Sigmoid colon (tissue), 7 donors: ENCODE measurements at places on chromosomes 16 and 17.

DNA sequence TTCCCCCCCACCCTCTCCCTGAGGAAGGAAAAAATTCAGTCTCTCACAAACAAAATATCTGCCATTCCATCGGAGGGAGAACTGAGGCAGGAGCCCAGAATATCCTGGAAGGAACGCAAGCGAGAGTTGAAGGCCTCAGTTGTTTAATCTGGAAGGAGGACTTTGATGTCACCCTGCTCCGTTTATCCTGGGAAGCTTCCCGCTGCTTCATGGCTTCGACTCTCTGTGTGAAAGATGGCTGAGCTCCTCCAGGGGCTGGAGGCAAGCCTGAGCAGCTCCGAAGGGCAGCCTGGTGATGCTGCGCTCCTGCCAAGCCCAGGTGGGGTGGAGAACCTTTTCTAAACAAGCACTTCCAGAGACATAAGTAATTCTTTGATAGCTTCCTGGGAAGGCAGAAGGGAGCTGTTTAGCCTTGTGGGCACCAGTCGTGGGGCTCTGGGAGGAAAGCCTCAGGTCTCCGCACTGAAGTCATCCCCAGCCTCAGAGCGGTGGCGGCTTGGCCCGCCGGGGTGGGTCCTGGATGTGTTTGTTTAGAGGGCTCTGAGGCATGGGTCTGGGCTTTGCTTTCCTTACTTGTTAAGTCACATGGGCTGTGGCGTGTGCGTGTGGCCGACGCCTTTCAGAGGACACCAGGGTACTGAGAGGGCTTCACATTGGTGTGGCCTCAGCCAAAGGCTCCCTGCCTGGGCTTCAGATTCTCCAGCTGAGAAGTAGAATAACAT is 7.9 kb downstream of the NKD1 start:
- DNase-seq: no peak

DNA sequence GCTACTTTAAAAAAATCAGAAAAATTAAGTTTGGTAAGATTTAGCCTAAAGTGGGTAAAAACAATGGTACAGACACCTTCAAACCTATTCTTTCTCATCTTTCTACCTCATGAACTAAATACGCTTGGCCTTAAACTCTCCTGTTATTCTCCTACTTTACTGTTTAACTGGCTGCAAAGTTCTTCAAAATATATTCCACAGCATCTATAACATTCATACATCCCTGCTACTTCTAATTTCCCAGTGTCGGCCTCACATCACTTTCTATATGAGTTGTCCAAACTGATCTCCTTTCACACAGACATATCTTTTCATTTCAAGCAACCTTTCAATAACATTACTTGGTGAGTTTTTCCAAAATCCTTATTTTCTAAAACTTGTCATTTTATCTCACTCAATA is 64.0 kb downstream of the MED13 start:
- DNase-seq: no peak

DNA sequence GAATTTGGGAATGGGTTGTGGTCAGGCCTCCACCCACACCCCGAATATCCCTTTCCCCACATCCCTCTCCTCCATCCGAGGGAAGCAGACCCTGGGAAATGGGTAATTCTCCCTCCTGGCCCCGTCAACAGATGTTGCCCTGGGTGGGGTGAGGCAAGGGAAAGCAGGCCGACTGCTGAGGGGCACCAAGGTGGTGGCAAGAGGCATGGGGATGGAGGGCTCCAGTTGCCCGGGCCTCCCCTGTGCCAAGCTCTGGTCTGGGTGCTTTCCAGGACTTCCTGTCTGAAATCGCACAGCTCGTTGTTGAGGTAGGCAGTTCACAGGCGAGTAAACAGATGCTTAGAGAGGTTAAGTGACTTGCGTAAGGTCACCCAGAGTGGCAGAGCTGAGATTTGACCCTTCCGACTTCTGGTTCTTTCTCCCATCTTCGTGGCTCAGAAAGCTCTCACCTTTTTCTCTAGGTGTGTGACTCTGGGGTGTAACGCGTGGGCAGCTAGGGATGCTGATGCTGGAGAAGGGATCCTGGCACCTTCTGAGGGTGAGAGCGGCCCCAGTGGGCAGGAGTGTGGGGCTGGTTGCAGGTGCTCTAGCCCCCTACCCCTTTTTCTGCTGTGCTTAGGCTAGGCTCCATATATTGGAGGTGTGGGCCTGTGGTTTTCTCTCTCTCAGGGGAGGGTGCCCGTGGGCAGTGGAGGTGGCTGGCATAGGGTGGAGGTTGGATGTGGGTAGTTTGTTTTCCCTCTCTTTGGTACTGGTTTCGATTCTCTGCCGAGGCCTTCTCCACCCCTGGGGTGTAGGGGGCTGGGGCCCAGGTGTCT is 17.2 kb downstream of the RARA start:
- DNase-seq: no peak

GRCh38 chr17:74215342-74215727 is 2.0 kb downstream of the TTYH2 start:
- no peak for DNase-seq

DNA sequence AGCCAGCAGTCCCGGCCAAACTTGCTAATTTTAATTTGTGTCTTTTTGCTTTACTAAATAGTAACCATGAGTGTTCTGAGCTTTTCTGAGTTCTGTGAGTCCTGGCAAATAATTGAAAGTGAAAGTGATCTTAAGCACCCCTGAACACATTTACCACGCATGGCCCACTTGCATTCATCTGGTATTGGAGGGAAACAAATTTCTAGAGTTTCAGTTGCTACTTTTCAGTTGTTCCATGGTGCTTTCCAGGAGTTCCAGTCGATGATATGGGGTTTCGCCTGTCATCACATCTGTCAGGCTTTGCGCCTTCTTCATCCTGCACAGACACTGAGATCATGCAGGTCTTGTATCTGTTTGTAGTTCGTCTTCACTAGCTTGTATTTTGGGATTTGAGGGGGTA is 44.1 kb downstream of the CRLF3 start:
- no peak for DNase-seq

GRCh38 chr16:88069397-88070168 is 118.3 kb downstream of the BANP start:
- DNase-seq: peak; percentile 28

DNA sequence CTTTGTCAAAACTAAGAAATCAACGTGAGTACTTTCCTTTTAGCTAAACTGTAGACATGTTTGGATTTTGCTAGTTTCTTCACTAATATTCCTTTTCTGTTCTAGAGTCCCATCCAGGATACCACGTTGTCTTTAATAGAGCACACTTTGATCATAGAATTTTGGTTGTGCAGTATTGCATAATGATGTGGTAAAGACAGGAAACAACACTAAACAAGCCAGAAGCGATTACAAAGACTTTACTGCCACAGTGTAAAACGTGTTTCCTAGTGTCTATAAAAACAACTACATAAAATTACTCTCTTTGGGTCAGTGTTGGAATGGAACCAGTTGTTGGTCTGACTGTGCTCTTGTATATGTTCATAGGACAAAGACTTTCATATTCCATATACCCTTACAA is 19.3 kb downstream of the SHISA9 start:
- no peak for DNase-seq

GRCh38 chr16:77273-77806 is 685 bp upstream of the MPG start:
- peak; percentile 84 for DNase-seq
